ENCODE measurements at places on chromosomes 6 and 20. TPM values are rescaled to one million over a fixed set of nuclear protein-coding genes. Genes with fewer than 3 reads are reported as not detected.

The ID1 gene
- total RNA-seq = 1.3 TPM

The NKX2-2 gene
- total RNA-seq = not detected

The CST5 gene
- not detected for total RNA-seq

The NRSN2 gene
- total RNA-seq = 9.5 TPM

The OR2J3 gene
- not detected for total RNA-seq

Measured in activated CD4-positive, alpha-beta memory T cell treated with anti-CD3 and anti-CD28 coated beads for 36 hours (primary cell).